ENCODE measurements at places on chromosomes 6 and 20.

- no peak for DNase-seq
Observed at GRCh38 chr6:139439349-139439748, 64.9 kb upstream of the CITED2 start.

DNA sequence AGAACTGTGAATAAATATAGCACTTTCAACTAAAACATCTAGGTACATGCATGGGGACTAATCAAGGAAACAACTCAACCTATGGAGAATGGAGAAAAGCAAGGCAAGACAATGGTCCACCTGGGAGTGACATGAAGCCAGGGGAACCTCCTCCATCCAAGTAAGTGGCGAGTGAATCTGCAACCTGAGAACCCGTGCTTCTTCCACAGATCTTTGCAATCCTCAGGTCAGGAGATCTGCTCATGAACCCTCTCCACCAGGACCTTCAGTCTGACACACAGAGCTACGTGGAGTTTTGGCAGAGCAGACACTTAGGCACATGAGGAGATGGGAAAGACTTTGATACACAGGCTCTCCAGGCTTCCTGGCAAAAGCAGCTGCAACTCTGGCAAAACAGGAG, 58.8 kb upstream of the KHDRBS2 start:
- DNase-seq = no peak

- DNase-seq = peak; percentile 8
Observed at GRCh38 chr6:136051140-136051775, 198.9 kb downstream of the MTFR2 start.

- no peak for DNase-seq
Observed at GRCh38 chr6:162785632-162786242, 58.0 kb downstream of the PACRG start.

DNA sequence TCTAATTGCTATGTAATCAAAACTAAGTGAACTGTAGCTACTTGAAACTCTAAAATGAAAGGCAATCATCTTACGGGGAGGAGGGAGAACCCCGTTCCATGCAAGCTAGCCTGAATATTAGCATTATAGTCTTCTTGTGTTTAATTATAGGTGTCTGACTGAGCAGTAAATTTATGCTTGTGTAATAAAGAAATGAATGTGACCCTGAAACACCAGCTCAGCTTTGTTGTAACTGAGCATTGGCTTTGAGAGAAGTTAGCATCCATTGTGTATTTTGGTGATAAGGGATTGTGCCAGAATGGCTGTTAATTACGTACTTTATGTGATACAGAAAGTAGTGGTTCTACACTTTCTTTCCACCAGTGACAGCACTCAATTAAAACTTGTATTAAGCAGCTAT, 86.9 kb downstream of the QKI start:
- no peak for DNase-seq

DNA sequence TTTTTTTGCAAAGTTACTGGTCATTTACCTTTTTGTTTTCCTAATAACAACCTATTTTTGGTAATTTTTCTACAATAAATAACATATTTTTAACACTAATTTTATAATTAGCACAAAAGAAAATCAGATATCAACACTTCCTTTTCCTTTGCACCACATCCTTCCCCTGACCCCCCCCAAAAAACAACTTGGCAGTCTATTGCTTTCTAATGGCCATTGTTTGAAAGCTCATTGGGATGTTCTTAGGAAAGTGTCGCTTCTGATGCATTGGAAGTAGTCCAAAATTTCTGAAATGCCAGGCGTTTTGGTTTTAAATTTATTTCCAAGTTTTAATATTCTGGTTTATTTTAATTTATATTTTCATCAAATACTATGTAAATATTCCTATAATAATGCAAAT, 407.8 kb downstream of the EYS start:
- DNase-seq = no peak

- no peak for DNase-seq
Observed at GRCh38 chr6:56866917-56867522, 87.9 kb upstream of the BEND6 start.

- no peak for DNase-seq
Observed at GRCh38 chr20:41232973-41233926, 84.3 kb downstream of the ZHX3 start.

- no peak for DNase-seq
Observed at GRCh38 chr20:63606686-63607085, 20.2 kb downstream of the GMEB2 start.

DNA sequence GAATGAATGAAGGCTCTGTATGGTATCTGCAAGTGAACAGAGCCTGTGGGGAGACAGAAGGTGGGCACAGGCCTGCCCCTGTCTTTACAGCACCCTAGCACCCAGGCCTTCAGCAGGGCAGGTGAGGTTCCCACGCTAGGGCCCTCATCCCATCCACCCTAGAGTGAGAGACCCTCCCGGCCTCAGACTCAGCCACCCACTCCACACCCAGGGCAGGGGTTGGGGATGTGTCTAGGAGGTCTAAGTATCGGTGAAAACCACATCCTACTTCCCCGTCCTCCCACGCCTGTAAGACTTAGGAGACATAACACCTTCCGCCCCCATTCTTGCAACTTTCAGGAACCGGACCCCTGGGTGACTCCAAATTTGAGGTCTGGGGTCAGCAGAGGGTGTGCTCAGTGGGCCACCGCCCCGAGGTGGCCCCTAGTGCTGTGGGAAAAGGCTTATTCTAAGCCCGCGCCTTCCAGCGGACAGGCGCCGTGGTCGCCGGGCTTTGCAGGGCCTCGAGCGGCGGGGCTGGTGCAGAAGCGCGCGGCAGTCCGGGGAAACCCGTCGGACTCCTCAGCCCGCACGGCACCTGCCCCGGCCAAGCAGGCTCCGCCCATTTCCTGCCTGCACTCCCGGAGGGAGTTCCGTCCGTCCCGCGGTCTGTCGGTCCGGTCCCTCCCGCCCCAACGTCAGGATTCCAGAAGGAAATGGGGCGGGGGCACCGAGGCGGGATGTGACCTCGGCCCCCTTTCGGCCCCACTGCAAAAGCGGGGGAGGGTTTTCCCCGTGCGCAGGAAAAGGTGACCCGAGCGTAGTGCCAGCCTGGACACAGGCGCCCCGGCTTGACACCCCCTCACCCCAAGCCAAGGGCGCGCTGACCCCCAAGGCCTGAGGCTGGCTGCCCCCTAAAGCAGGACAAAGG, 868 bp downstream of the SAMD10 start:
- peak; percentile 63 for DNase-seq

- no peak for DNase-seq
Observed at GRCh38 chr6:132812756-132813172, 1.6 kb upstream of the RPS12 start.

DNA sequence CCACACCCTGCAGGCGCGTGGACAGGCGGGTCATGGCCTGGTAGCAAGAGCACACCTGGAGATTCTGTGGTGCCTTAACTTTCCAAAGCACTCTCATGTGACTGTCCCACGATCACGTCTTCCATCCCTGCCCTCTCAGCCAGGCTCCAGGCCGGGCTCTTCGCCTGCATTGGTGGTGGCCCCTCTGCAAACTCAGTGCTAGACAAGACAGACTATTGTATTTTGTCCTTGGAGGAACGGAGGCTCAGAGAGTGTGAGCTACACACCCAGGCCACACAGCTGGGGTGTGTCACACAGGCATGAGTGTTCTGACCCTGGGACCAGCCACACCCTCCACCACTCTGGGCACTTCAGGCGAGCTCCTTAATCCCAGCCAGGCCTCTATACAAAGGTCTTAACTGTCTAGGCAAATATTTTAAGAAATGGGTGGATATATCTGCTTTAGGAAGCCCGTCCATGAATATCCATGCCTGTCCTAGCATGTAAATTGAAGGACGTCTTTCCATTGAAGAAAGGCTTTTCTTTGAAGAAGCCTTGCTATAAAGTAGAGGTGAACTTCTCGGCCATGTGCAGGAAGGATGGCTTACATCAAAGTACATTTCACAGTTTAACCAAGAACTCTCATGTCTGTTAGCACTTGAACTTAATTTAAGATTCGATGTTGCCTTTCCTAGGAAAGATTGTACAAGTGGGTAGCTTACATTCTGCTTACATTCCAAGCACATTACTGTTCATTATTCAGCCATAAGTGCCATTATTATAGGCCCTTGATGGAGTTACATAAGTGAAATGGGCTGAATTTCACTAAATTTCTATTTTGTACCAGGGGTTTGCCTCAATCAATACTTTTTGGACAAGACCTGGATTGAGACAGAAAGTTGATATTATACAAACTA, 263.9 kb downstream of the DLL1 start:
- no peak for DNase-seq

- DNase-seq = peak; percentile 41
Observed at GRCh38 chr6:1792989-1793388, 183.3 kb downstream of the FOXC1 start.
